ENCODE measurements at places on chromosomes 2 and 18.

DNA sequence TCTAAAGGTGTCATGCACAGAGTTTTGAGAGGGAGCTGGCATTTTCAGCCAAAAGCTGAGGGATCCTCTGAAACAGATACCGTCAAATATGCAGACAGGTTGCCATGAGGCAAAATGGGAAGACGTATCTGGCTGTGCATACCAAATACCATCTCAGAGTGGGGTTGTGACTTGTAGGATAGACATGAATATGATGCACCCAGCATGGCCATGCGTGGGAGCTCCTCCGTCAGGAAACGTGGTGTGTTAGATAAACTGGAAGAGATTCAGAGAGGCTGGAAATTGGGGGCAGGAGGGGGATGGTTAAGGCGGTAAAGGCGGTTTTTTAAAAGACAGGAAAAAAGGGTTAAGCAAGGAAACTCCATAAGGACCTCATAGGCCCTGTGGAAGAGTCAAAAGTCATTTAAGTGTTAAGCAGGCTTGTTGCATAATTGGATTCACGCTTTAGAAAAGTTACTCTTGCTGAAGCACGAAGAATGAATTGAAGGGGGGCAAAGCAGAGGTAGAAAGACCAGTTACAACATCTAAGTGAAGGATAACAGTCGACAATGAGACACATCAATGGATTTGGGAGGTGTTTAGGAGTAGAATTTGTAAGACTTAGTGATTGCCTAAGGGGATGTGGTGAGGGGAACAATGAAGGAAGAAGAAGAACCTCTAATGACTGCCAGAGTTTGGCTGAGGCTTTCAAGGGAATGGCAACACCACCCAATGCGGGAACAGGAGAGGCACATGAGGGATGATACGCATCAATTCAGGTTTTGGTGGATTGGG is 139.6 kb upstream of the CTAGE1 start:
- no peak for DNase-seq

DNA sequence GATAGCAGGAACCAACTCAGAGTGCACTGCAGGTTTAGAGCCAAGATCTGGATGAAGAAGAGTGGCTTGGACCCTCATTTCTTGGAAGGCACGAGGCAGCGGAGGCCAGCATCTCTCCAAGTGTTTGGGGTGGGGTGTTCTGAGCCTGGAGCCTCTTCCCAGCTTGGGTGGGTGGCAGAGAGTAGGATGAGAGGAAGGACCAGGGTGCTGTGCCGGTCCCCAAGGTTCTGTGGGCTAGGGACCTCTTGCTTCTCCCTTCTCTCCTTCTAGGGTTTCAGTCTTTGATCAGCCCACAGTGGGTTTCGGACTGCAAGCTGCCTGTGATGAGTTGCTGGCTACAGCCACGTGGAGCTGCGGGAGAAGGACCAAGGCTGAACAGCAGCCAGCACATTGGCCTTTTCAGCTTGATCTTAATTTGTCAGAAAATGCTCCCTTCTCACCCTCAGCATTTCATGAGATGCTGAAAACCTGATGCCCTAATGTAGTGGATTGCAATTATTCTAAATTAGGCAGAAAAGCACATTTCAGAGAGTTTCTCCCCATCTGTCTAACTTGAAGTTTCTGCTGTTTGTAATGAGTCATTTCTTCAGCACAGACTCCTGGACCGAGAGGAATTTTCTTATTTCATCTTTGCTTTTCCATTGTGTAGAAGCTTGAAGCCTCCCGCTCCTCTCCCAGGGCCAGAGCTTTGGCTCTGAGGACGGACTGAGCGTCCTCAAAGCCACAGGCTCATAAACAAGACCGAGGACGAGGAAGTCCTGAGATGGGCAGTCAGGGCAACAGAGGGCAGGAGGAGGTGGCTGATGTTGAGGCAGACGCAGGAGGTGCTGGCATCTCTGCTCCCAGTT is 99.1 kb upstream of the HDAC4 start:
- DNase-seq, result no peak

GRCh38 chr2:86393521-86394491 is 47.4 kb upstream of the KDM3A start:
- DNase-seq, result peak; percentile 29

GRCh38 chr18:3984163-3984757 is 470.8 kb downstream of the DLGAP1 start:
- no peak for DNase-seq

DNA sequence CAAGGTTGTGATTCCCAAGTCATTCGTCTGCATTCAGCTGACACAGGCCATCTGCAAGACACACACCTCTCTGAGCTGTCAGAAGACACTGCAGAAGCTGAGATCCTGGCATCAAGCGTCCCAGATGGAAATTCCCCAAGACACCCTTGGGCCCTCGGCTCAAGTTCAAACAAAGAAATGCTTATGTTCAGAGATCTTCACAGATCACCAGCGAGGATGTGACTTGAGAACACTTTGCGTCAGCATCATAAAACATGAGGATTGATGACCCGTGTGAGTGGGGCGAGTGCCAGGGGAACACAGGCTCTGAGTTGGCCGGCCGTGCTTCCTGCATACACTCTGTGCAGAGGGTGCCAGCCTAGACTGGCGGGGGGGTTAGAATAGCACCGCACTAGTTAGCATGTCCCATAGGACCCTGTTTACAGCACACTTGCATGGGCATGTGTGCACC is 36.8 kb downstream of the KCNIP3 start:
- DNase-seq, result peak; percentile 73

GRCh38 chr2:217269701-217270484 is 410.0 kb upstream of the TNP1 start:
- no peak for DNase-seq

GRCh38 chr2:198044777-198045176 is 240.4 kb downstream of the PLCL1 start:
- no peak for DNase-seq

DNA sequence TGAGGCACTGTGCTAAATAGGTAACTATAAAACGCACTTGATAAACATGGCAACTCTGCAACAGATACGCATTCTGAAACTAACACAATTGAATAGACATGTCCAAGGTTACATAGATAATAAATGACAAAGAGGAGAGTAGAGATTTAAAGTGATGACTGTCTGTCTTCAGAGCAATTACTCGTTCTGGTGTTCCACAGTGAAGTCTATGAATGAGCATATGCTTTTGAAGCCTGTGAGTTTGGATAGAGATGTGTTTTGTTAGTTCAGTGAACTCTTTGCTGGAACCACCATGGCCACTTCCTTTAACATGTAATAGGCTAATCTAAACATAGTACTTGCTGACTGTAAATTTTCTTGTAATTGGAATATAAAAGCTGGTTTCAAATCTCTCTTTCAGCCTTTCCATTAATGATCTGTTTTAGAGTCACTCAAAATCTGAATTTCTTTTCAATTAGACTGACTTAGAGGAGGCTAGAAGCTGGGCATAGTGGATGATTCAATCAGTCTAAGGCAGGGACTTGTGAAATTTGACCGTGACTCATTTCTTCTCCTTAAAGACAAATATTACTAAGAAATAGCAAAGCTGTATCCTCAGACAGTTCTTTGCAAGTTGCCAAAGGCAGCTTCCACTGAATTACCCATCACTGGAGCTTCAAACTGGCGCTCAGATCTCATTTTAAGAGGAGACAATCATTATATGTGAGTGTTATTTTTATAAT is 1130.1 kb upstream of the CELF4 start:
- no peak for DNase-seq

DNA sequence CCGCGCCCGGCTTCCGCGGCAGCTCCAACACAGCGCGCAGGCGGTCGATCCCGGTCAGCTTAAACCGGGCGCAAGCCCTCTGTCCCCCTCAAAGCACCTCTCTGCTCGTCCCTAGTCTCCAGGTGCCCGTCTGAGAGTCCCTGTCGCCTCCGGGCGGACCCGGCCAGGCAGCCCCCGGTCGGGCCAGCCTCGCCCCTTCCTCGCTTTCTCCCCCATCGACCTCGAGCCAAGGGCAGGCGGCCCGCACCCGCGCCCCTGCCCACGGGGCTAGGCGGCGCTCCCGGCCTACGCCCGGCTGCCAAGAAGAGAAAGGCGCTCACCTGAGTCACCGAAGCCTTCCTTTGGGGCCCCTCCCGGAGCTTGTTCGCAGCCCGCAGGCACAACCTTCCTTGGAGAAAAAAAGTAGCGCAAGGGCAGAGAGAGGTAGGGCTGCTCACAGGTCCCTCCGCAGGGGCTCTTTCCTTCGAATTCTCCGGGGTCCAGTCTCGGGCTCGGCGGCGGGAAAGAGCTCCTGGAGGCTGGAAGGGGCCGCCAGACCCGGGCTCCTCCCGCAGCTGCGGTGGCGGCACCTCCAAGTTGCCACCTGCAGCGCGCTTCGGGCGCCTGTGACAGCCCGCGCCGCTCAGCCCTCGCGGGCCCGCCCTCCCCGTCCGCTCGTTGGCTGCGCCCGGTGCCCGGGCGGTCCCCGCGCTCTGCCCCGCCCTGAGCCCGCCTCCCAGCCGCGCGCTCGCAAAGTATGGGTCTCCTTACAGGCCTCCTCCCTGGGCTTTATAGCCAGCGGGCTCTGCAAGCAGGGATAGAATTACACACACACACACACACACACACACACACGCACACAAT is 86.5 kb upstream of the EPB41L3 start:
- DNase-seq, result peak; percentile 88

- no peak for DNase-seq
These were observed 95.0 kb downstream of the TMEM17 start for GRCh38 chr2:62410926-62411456.

DNA sequence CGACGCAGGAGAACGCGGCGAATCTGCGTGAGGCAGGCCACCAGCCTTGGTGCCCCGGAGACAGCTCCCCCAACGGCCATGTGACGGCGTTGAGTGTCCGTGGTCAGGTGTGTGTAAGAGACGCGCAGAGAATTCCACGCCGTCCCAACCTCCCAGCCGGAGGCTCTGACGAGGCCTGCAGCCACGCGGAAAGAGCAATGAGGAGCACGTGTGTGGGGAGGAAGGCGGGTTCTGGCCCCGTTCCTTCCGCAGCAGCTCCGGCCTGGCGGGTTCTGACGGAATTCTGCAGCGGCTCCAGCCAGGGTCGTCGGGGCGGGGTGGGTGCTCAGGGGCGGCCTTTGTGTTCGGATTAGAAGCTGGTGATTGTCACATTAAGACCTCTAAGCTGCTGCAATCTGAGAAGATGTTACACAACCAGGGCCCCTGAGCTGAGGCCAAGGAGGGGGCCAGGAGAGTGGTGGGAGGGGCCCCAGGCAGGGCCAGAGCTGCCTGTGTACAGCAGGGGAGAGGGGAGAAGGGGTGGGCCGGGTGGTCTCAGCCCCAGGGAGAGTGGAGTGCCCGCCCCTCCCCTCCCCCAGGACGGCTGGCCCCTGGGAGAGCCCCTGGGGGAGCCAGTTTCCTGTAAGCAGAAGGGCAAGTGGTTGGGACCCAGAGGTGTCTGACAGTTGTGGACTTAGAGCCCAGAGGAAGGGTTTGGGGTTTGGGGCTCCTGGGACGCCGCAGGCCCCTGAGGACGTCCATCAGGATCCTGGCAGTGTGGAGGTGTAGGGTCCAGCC is 5.1 kb upstream of the GAL3ST2 start:
- DNase-seq, result no peak

DNA sequence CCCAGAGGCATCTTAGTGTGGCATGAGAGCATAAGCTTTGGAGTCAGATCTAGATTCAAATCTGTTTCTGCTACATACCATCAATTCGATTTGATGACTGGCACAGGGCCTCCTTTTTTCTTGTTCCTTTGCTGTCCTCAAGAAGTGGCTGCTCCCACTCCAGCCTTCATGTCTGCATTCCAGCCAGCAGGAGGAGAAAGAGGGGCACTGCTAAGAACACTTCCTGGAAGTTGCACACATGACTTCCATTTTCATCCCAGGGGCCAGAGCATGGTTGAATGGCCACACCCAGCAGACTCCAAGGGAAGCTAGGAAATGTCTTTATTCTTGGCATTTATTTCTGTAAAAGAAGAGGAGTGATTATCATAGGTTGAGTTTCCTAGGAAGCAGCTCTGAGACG is 50.4 kb downstream of the EML6 start:
- no peak for DNase-seq

DNA sequence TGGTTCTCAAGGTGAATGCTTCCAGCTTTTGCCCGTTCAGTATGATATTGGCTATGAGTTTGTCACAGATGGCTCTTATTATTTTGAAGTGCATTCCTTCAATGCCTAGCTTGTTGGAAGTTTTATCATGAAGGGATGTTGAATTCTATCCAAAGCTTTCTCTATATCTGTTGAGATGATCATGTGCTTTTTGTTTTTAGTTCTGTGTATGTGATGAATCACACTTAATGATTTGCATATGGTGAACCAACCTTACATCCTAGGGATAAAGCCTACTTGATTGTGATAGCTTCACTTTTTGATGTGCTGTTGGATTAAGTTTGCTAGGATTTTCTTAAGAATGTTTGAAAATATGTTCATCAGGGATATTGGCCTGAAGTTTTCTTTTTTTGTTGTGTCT is 112.1 kb downstream of the MBD2 start:
- no peak for DNase-seq

GRCh38 chr2:45320956-45321355 is 290.1 kb downstream of the SRBD1 start:
- DNase-seq, result no peak

GRCh38 chr18:38923540-38923939 is 1357.9 kb upstream of the CELF4 start:
- no peak for DNase-seq

- no peak for DNase-seq
These were observed 834.5 kb upstream of the ID2 start for GRCh38 chr2:7847321-7847720.

DNA sequence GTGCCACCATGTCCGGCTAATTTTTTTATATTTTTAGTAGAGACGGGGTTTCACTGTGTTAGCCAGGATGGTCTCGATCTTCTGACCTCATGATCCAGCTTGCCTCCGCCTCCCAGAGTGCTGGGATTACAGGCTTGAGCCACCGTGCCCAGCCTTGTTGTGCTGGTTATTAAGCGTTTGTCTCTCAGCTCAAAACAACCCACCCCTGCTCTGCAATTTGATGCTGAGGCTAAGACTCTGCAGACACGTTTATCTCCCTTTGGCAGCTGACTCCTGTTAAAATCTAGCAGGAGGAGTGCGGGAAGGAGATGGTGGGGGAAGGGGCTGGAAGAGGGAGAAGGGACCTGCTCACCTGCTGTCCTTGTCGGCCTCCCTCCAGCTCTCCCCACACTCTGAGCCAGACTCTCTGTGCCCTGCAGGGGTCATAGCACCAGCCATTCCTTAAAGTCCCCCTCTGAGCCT is 29.9 kb upstream of the IMPA2 start:
- no peak for DNase-seq

DNA sequence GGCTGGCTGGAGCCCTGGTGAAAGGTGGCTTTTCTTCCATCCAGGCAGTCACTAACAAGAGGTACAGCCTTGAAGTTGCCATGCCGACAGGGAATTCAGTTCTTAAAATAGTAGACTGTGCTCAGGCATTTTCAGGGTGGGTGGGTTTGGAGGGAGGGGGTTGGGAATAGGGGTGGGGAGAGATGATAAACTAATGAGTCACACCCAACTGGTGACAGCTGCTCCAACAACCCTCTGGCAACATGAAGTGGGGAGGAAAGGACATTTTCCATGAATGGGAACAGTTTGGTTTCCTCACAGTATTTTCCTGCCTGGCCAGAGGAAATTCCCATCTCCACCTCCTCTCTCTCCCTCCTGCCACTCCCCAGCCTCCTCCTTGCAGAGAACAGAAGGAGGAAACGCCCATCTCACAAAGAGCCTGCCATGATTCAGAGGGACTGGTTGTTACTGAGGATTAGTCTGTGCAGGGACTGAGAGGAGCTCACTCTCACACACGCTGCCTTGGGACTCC is 113.0 kb upstream of the SLC1A4 start:
- peak; percentile 50 for DNase-seq

GRCh38 chr2:218748741-218749441 is 33.1 kb upstream of the CYP27A1 start:
- no peak for DNase-seq

GRCh38 chr2:224190936-224191270 is 151.8 kb upstream of the SERPINE2 start:
- no peak for DNase-seq

- DNase-seq, result no peak
These were observed 103.6 kb upstream of the SERPINE2 start for GRCh38 chr2:224142397-224143312.

Measured in transverse colon (tissue), 4 donors.